Stimulated activated CD4-positive, alpha-beta T cell treated with anti-CD3 and anti-CD28 coated beads, Interleukin-2, amount 100 ng/mL, for 48 hours (primary cell): ENCODE measurements at places on chromosomes 16 and 17.

GRCh38 chr16:85931596-85932402 lies 32.8 kb downstream of the IRF8 start:
- no peak for DNase-seq

GRCh38 chr16:70483426-70483825 lies 29.0 kb downstream of the FCSK start:
- DNase-seq = no peak

DNA sequence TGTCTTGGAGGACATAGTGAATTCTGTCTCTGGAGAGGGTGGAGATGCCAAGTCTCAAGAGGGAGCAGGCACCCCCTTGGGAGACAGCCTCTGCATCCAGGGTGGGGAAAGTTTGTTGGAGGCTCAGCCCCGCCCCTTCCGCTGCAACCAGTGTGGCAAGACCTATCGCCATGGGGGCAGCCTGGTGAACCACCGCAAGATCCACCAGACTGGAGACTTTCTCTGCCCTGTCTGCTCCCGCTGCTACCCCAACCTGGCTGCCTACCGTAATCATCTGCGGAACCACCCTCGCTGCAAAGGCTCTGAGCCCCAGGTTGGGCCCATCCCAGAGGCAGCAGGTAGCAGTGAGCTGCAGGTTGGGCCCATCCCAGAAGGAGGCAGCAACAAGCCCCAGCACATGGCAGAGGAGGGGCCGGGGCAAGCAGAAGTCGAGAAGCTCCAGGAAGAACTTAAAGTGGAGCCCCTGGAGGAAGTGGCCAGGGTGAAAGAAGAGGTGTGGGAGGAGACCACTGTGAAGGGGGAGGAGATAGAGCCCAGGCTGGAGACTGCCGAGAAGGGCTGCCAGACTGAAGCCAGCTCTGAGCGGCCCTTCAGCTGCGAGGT lies 5.2 kb downstream of the ZNF646 start:
- DNase-seq = no peak

GRCh38 chr17:14196377-14196997 lies 40.2 kb downstream of the CDRT15 start:
- DNase-seq = no peak

- DNase-seq = no peak
Measured at GRCh38 chr16:16096121-16096857, 127.0 kb downstream of the ABCC6 start.

DNA sequence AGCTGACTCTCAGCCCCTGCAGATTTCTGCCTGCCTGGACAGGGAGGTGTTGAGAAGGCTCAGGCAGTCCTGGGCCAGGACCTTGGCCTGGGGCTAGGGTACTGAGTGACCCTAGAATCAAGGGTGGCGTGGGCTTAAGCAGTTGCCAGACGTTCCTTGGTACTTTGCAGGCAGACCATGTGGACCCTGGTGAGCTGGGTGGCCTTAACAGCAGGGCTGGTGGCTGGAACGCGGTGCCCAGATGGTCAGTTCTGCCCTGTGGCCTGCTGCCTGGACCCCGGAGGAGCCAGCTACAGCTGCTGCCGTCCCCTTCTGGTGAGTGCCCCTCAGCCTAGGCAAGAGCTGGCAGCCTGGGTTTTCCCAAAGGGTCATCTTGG lies 3.9 kb downstream of the GRN start:
- DNase-seq = no peak

- no peak for DNase-seq
Measured at GRCh38 chr17:80110447-80110812, 9.0 kb downstream of the GAA start.

- DNase-seq = no peak
Measured at GRCh38 chr17:67246653-67247415, 1.8 kb upstream of the HELZ start.

DNA sequence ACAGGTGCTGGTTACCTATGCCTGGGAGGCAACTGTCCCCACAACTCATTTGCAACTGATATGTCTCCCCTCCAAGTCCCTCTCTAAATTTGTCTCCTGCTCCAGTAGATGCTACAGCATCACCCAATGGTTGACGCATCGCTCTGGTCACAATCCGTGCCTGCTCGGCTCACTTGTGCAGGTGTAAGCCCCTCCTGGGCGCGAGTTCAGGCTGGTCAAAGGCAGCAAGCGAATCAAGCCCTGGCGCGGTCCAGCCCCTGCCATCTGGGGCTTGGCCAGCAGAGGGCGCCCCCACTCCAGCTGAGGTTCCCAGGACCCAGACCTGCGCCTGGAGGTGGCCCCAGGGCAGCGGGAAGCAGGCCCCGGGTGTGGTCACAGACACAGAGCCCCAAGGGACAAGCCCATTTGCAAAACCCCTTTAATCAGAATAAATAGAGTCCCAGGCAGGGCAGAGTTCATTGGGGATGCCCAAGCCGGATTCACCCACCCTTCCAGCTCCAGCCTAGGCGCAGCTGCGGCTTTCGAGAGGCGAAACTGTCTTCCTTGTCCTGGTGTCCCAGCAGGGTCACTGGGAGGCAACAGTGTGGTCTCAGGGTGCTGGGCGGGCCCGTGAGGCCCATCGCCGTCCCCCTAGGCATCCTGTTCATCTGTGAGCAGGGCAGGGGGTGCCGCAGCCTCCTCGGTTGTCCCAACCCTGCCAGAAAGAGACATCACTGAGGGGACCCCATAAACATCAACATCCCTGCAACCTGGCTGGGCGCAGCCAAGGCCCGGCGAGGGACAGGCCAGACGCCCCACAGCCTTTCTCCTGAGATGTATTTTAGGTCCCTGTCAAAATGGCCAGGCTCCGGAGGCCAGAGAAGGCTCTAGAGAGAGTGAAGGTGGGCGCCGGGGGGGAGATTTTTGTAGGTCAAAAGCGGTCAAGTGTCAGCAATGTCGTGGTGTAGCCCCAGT lies 15.8 kb downstream of the TMC6 start:
- peak; percentile 84 for DNase-seq

GRCh38 chr16:14302399-14303181 lies 231.5 kb downstream of the MRTFB start:
- no peak for DNase-seq

- DNase-seq = no peak
Measured at GRCh38 chr17:77590951-77591735, 367.4 kb upstream of the TNRC6C start.

GRCh38 chr17:47615766-47616424 lies 33.8 kb upstream of the KPNB1 start:
- DNase-seq = no peak

GRCh38 chr16:30434852-30435251 lies 5.0 kb upstream of the DCTPP1 start:
- DNase-seq = peak; percentile 65

DNA sequence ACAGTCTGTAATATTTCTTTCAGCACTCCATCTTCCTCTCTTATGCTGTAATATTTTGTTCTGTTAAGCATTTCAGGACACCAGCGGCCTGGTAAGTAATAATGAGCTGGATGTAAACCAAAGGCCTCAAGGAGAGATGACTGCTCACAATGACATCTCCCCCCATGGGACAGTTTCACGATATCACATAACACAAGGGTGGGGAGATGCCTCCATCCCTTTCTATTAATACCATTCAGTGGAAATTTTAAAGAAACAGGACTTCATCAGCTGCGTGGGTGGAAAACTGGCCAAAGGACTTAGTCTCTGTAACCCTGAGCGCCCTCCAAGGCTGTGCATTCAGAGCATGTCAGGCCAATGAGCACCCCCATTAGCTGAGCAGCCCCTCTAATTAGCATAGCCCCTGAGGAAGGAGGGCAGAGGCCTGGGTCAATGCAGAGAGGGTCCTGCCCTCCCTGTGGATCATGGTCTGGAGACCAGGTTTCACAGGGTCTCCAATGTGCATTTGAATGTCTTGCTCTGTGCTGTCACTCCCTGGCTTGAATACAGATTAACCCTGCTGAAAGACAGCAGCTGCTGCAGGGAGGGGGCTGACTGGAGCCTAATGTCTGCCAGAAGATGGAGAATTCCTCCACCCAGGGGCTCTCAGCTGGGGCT lies 156.4 kb downstream of the HS3ST2 start:
- DNase-seq = no peak

GRCh38 chr17:4497101-4497824 lies 1.4 kb upstream of the SPNS2 start:
- no peak for DNase-seq

DNA sequence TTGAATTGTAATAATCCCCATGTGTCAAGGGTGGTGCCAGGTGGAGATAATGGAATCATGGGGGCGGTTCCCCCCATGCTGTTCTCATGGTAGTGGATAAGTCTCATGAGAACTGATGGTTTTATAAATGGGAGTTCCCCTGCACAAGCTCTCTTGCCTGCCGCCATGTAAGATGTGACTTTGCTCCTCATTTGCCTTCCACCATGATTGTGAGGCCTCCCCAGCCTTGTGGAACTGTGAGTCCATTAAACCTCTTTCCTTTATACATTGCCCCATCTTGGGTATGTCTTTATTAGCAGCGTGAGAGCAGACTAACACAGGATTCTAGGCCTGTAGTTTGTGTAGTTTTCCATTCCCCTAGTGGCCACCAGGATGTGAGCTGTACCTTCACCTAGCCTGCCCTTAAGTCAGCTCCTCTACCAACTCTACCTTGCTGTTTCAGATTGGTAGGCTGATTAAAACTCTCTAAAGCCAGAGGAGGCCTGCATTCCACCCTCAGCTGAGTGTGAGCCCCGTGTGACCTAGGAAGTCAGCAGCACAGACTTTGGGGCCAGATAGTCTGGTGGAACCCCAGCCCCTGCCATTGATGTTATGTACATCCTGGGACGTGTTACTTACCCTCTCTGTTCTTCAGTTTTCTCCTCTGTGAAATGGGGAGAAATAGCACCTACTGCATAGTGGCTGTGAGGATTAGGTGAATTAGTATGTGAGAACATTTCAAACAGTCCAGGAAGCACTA lies 252.4 kb upstream of the CACNG5 start:
- no peak for DNase-seq

DNA sequence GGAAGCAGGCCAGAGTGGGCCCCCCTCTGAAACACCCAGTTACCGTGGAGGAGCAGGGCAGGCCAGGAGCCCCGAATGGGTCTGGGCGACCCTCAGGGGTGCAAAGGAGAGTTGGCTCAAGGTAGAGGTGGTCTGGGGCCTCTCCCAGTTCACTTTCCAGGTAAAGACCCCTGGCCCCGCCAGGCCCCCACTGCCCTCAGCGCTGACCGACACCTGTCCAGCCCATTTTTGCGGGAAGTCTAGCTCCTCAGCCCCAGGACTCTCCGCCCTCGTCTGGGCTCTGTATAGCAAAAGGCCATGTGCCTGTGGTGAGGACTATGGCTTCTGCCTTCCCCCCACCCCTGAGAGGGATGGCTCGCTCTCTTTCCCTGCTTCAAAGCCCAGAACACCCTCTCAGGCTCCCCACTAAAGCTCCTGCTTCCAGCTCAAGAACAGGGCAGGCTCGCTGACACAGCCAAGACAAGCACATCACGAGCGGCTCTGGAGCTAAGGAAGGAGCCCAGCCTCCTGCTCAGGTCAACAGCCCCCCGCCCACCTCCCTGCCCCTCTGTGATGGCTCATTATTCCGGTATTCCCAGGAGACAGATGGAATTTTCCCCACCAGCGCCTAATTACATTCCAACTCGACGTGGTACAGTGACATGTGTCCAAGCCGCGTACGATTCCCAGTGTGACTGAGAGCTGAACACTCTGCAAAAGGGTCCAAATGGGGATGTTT lies 59.4 kb downstream of the RTN4RL1 start:
- DNase-seq = no peak

DNA sequence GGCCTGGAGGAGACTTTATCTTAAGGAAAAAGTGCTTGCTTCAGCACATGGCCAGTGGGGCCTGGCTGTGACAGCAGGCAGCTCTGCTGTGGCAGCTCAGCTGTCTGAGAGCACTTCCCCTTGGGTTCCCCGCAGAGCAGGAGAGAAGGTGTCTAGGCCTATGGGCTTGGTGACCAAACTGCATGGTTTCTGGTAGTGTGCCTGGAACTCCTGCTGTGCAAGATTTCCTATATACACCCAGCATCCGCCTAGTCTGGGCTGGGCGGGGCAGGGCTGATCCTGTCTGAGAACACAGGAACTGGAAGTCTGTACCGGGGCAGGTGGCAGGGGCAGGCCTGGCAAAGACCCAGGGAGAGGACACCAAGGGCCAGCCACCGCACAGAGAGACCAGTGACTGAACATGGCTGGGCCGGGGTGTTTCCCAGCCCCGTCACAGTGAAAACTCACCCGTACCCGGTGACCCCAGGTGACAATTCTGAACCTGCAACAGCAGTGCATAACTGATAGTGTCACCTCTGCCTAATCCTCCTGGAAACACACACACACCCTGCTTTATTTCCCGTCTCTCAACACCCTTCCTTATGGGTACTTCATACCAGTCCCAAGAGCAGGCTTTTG lies 39.3 kb downstream of the CHD9 start:
- DNase-seq = no peak

- DNase-seq = peak; percentile 49
Measured at GRCh38 chr17:79997011-79997660, 38.5 kb downstream of the TBC1D16 start.

GRCh38 chr16:86354641-86355513 lies 155.4 kb upstream of the FOXF1 start:
- DNase-seq = no peak

DNA sequence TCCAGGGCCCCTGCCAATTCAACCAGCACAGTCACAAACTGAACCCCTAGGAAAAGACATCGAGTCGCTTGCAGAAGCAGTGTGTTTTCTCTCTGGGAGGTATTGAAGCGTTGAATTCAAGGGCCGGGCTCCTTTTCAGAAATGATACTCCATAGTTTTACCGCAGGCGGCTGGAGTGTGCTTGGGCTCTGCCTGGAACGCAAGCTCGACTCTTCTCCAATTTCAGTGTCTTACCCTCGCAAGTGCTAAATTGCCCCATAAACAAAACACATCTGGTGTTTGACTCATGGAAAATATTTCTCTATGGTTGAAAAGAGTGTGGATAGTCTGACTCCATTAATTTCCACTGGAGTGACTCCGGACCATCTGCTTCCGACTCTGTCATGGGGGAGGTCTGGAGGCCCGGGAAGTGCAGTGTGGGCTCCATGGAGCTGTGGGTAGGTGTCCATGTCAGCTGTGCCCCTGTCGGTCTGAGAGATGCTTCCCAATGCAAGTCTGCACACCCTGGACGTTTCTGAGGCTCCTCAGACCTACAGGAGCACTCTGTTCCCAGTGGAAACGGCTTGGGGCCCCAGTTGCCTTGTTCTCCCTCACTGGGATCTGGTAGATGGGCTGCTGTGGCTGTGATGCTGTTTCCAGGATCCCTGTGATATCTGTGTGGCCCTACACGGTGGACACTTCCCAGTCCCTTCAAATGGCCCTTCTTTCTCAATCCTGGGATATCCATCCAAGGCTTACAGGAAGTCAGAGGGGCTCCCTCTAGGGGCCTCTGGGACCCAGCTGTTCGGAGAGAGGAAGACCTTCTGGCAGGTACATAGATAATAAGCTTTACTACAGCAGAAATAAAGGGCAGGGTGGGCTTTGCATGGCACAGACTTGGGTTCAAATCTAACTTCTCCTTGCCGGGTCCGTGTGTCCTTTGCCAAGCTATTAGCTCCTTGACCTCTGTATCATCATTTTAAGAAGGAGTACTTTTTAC lies 119.8 kb upstream of the CDH13 start:
- no peak for DNase-seq

- DNase-seq = no peak
Measured at GRCh38 chr16:283033-283805, at the start of gene PDIA2. Gene PDIA2, plus strand, starts transcription at chr16:283164. Its CDS starts 6 bp downstream, at chr16:283170.

- DNase-seq = no peak
Measured at GRCh38 chr16:4386451-4386805, 14.8 kb downstream of the VASN start.
